Hepatocyte (in vitro differentiated cells): ENCODE measurements at places on chromosomes 2 and 18.

DNA sequence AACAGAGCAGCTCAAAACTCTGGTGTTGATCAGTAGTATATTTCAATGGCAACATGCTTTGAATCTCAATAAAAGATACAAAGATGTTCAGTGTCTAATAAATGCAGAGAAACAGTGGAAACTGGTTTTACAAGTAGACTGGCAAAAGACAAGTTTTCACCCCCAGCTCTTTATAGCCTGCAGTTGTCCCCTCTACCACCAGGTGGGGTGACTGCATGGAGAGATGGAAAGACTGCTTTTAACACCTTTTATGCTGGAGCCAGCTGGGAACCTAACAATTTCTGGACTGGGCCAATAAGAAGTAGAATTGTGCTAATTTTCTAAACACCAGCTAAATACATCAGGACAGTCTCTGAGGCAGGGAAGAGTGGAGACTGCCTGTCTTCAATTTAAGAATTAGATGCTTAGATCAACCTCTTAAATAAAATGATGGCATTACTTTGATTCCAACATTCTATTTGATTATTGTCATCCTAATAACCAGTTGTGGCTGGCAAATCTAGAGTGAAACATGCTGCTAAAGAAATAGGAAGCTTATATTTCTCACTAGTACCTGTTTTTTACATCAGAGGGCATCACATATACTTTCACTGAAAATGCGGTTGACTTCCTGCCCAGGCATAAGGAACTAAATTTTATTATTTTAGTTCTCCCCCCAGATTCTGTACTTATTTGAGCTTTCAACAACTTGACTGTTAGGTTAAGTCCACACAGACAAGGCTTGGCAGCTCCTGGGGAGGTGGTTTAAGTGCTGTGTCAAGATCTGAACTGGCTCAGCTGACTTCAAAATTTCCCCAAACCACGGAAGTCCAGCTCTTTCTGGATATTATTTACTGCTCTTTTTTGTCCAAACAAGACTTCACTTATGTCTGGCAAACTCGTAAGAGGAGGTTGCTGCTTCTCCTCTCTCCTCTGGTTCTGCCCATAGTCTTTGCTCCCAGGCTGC is 140.5 kb downstream of the TPGS2 start:
- DNase-seq = peak; percentile 82

GRCh38 chr2:189465478-189465877 is 24.2 kb downstream of the WDR75 start:
- no peak for DNase-seq

DNA sequence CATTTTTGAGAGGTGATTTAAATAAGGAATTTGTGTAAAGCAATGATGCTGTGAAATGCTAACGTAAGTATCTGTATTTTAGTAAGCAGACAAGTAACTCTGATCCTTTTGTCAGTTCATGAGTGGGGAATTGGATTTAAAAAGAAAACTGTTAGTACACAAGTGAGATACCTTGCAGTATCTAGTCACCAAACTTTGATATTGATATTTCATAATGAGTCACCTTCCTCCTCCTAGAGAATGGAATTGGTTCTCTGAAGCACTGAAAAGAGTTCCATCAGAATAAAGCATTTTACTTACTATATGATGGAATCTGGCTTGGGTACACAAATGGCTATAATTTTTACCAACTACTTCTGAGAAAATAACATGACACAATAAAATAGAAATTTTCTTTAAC is 232.2 kb downstream of the ZNF804A start:
- DNase-seq = no peak

GRCh38 chr2:137231628-137232027 is 466.3 kb downstream of the THSD7B start:
- DNase-seq = no peak

DNA sequence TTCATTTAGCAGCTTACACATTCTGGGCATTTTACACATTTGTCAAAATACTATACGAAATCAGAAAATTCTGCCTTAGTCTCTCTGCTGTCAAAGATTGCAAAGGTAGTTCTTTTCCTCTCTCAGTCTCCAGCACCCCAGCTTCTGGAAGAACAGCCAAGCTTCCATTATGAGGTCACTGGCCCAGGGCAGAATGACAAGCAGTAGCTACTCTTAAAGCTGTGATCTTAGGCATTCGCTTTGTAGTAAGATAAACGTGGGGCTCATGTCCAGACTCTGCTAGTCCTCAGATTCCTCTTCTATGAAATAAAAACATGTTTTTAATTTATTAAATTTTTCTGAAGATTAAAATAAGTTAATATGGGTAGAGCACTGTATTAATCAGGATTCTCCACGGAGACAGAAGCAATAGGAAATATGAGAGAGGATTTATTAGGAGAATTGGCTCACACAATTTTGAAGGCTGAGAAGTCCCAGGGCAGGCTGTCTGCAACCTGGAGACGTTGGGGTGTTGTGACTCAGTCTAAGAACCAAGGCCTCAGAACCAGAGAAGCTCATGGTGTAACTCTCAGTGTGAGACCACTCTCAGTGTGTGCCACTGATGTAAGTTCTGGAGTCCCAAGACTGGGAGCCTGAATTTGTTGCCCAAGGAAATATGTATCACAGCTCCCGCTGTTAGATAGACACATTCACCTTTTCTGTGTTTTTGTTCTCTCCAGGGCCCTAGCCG is 201.2 kb downstream of the CMPK2 start:
- no peak for DNase-seq
